Vagina (tissue), 2 donors: ENCODE measurements at places on chromosomes 13 and 19.

GRCh38 chr13:108734676-108735075, 105.3 kb downstream of the MYO16 start:
- no peak for DNase-seq

- DNase-seq = no peak
These were observed 33.8 kb upstream of the GARRE1 start for GRCh38 chr19:34220472-34221063.

DNA sequence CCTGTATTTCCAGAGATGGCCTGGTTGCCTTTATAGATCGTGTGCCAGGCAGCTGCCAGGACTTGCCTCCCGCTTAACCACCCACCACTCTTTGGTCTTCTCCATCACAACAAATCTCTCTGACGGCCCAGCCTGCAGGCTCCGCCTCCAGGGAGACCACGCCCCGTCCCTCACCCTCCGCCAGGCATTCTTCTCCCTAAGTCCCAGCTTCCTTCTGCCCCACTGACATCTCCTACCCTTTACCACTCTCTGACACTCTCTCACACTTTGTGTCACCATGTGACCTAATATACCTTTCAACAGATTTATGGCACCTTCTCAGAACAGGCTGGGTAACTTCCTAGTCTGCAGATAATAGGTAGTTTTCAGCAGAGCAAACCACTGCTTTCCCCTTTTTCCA, 95.1 kb downstream of the CAB39L start:
- no peak for DNase-seq

GRCh38 chr13:29573190-29573589, 22.3 kb downstream of the SLC7A1 start:
- no peak for DNase-seq

DNA sequence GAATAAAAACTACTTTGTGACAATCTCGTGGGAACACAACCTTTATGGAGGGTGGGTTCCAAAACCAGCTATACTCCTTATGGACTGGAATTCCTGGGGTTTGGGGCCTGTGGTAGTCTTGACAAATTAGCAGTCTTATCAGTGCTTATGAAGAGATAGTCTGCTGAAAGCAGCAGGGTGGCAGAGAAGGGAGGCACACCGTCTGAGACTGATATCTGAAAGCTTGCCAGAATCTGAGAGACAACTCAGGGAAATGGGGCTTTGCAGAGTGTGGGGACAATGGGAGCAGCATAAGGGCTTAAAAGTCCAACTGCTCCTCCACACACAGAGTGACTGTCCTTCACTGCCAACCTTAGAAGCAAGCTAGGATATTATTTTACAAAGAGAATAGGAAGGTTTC, 95.9 kb downstream of the UGGT2 start:
- DNase-seq = no peak

- DNase-seq = no peak
These were observed 18.7 kb upstream of the CRYL1 start for GRCh38 chr13:20544201-20544923.

DNA sequence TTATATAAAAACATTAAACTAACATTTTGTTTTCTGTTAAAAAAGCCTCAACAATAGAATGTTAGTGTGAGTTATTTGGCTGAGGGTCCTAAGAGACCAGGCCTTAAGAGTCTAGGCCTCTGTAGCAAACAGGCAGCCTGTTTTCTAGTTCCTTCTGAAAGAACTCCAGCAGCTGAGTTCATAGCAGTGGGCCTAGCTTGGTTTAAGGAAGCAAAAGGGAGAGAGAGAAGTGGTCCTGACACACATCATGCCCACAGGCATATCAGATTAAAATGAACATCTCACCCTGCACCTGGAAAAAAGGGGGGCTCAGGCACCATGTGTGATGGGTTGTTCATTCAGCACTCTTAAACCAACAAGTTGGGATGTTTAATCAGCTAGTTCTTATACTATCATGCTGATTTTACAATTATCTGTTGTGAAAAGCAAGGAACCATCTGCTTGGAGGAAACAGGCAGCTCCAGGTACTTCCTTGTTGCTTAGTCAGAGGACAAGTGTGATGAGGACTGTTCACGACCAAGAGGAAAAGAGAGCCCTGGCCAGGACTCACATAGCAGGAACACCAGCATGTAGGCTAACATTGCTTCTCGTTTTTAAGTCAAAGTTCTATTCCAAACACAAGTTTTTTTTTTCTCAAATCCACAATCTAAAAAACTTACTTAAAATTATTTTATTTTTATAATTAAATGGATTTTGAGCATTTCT, 81.3 kb upstream of the FRY start:
- DNase-seq = no peak

DNA sequence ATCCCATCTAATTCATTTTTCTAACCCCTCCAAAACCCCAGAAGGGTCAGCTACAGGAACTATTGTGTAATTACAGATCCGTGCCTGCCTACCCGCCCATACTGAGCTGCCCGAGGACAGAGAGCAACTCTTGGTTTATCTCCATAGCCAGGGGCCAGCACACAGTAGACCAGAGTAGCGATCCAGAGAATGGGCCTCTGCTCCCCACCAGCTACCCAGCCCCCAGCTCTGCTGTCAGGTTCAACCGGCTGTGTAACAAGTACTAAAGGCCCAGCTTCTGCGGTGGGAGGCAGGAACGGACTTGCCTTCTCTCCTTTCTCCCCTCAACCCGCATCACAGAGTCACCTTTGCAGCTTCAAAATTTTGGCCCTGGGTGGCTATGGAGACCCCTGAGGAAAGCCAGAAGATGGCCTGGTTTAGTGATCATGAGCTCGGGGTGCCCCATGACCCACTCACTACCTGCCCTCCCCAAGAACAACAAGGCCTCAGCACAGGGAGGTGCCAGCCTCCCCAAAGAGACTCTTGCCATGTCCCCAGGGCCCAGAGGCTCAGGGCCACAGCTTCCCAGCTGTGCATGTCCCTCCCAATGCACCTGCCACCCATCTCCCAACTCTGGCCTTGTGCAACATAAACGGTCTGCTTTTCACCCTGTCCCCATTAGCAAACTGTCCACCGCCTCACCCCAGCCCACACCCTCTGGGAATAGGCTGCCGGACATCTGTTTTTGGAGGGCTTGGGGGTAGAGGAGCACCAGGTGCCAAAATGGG, 5.7 kb downstream of the CALM3 start:
- no peak for DNase-seq

- DNase-seq = no peak
These were observed 614 bp downstream of the FXYD3 start for GRCh38 chr19:35116072-35116801.

- DNase-seq = no peak
These were observed 502.8 kb downstream of the COG6 start for GRCh38 chr13:40158218-40158617.

DNA sequence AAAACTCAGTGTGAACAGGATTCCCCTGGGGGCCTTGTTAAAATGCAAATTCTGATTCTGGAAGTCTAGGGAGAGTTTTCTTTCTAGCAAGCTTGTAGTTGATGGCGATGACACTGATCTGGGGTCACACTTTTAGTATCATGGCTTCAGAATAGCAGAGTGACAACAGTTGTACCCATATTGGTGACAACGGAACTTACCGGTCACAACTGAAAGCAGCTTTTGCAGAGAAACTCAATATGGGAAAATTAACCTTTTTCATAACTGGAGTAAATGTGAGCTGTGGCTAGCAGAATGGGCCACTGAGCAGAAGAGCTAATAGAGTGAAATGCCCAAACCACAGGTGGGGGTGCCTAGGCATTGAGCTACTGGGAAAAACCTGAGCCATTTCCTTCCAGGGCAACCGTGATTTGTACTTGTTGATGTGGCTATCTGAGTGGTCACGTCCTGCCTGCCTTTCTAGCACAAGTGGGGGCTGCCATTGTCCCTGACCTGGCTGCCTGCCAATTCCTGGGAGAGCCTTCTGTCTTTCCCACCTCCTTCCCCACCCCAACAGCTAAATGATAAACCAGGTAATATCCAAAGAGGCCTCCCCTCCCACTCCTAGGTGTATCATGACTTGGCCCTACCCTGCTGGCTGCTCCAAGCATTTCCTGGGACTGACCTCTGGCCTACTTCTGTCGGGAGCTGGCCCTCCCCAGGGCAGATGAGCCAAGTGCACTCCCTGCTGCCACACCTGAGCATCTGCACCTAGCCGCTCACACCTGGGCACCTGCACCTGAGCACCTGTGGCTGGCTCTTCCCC, 1.7 kb upstream of the SLC10A2 start:
- DNase-seq = no peak

GRCh38 chr13:112837371-112838037, 131.5 kb upstream of the MCF2L start:
- DNase-seq = no peak

- DNase-seq = no peak
These were observed 16.4 kb downstream of the SLC7A1 start for GRCh38 chr13:29579094-29579493.

DNA sequence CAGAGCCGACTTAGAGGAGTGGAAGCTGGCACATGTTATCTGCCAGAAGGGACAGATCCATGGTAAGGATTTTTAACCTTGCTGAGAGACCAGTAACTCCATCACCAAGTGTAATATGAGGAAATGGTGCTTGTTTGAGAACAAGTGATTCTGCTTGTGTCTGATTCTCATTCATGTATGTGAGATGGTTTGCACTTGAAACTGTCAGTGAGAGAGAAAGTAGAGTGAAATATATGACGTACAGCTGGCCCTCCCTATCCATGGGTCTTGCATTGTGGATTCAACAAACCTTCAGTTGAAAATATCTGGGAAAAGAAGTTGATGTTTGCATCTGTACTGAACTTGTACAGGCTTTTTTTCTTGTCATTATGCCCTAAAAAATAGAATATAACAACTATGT, 2.0 kb upstream of the ZNF461 start:
- DNase-seq = no peak

- no peak for DNase-seq
These were observed 201.9 kb downstream of the FGF9 start for GRCh38 chr13:21872795-21873194.

GRCh38 chr19:51743405-51743804, 8.3 kb downstream of the FPR1 start:
- no peak for DNase-seq

DNA sequence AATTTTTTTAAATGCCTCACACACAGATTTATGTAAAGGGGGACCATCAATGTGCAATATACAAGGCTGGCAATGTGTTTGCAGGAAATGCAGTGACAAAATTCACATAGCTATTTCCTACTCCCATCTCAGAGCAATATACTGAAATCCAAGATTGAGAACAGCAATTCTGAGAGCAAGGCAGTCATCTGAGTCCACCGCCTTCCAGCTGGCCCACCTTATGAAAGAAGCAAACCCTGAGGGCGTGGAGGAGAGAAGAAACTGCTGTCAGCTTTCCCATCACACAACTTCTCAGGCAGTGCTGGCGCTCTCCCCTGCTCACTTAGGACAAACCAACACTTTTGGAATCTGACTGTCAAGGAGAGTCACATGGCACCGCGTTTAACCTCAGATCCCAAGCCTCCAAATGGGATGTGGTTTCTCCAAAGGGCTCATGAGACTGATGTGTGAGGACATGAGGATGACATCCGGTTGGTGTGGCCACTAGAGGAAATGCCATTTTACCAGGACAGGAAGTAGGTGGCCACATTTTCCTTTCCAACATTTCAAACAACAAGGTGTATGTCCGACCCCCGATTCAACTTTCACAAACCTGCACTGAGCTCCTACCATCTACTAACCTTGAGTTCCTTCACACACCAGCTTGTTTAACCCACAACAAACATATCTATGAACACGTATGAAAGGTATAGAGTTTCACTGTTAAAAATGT, 3.7 kb upstream of the DOCK9 start:
- DNase-seq = no peak

GRCh38 chr13:23758798-23759527, 130.2 kb downstream of the MIPEP start:
- no peak for DNase-seq
